ENCODE measurements at places on chromosomes 2 and 18.

- peak; percentile 89 for DNase-seq
Observed at GRCh38 chr18:62201870-62202269, 14.8 kb downstream of the RELCH start.

DNA sequence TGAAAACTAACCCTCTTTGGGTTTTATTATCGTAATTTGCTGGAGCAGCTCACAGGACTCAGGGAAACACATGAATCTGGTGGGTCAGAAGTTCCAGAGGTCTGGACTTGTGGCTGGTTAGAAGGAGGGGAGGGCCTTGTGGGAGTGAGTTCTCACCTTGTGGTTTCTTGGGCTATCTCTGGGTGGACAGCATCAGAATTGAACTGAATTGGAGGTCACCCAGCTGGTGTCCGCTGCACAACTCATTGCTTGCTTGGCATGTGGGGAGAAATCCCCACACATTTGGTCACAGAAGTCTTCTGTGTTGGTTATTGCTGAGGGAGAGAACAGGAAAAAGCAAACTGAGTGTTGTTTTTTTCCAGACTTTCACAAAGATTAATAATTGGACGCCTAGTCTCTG is 27.5 kb downstream of the ZNF892 start:
- no peak for DNase-seq

DNA sequence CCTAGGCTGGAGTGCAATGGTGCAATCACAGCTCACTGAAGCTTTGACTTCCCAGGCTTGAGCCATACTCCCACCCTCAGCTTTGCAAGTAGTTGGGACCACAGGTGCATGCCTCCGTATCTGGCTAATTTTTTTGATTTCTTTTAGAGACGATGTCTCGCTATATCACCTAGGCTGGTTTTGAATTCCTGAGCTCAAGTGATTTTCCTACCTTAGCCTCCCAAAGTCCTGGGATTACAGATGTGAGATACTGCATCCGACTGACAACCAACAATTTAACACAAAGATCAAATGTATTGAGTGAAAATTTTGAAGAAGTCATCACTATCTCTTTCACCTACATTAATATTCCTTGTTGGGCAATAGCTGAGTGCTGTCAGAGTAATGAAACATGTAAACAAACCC is 181.6 kb downstream of the MYCN start:
- DNase-seq: no peak

DNA sequence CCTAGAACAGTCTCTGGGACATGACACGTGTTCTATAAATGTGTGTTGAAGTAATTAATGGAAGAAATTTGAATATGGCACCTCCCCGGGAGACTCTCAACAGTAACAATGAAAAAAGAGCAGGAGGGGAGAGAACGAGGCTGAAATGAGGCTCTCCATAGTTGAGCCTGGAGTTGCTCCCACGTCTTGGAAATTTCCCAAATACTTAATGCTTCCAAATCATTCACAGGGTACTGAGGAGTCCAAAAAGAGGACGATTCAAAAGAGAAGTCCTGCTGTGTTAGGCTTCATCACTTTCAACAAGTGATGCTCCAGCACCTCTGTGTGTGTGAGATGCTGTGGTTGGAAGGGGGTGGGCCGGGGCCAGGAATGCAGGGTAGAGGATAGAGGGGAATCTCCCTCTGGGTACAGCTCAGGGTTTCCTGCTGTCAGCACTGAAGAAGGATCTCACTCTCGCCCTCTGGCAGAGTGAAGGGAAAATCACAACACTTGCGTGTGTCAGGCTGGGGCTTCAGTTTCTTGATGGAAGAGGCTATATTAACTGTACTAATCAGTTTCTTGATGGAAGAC is 18.1 kb upstream of the ZNF407 start:
- DNase-seq: no peak

- DNase-seq: no peak
Observed at GRCh38 chr2:105754994-105755393, 10.3 kb downstream of the NCK2 start.

GRCh38 chr2:172777431-172777830 is 41.8 kb downstream of the RAPGEF4 start:
- DNase-seq: no peak

- DNase-seq: no peak
Observed at GRCh38 chr2:69145204-69145603, 132.2 kb downstream of the ANTXR1 start.

DNA sequence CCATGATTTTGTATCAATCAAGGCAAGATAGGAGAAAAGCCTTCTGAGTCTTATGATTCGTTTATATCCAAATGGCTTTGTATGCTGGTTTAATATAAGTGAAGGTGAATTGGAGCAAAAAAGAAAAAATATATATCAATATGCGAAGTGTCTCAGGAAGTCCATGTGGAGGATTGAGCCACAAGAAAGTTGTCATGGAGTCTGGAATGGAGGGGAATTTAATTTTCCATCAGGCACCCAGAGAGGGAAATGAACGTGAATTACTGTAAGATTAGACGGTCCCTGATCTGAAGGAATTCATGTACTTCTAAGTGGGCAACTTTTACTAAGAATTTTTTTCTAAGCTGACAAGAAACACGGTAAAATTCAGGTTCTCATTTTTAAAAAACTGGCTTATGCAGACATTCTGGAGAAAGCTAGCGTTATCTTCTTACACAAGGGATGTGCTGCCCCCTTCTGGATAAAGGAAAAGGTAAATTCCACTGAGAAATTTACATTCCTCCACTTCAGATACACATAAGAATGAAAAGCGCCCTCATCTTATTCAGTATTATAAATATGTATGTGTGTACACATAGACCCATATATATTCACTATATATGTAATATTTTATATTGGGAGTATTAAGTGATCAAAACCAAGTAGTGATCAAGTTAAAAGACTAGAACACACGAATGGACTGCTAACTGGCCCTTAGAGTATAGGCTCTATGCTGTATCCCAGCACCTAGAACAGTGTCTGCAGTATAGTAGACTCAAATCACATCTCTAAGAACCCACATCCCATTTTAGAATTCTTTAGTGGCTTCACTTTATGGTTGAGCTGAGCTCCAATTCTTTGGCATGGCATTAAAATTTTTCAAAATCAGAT is 289.0 kb upstream of the TFPI start:
- peak; percentile 75 for DNase-seq

GRCh38 chr2:38182492-38183003 is 106.6 kb upstream of the CYP1B1 start:
- no peak for DNase-seq

- DNase-seq: peak; percentile 31
Observed at GRCh38 chr18:55038162-55038561, 78.9 kb upstream of the CCDC68 start.

DNA sequence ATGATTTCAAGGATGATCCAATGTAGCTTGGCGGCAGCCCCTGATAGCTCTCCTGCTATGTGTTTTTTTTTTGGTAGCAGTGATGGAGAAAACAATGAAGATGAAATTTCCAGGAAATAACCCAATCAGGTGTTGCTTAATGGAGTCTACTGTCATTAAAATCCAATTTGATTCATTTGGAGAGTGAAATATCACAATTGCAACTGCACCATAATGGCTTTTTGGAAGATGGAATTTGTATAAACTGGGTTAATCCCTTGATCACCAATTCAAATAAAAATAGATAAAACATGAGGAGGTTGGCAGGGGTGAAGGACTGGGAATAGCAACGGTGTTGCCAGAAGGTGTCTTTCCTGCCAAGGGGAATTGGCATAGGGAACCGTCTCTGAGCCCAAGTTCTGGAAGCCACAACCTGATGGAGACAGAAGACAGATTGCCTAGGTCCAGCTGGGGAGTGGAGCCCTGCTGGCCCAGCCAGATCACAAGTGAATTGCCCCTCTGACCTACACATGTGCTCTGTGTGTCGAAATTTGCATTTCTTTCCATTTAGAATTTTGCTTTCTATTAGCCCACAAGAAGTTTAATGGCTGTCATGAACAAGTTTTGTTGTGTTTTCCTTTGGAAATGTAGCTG is 170.3 kb upstream of the SPRED2 start:
- DNase-seq: no peak

DNA sequence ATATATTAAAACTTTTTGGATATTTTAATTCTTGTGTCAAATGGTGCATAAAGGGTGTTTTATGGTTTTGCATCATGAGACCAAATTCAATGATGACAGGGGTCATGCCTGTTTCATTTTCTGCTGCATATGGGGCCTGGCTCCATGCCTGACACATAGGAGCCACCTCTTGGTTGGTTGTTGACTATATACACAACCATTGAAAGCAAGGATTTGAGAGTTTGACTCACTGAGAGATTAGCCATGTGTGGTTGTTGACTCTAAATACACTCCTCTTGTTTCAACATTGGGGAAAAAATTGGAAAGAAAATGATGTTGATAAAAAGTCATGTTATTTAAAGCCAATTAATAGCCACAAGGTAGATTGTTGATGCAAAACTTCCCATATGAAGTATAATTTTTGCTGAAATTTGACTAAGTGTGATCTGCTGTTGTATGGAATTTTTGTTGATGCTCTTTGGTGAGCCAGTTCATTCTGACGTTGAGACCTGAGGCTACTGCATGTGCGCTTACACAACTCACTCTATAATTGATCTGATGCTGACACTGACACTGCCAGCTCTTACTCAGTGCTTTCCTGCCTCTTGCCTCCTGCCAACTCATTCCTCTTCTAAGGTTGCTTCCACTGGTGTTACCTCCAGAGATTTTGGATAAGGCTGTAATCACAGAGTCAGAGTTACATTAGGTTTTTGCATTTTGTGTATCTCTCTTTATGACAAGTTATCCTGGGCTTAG is 446.2 kb upstream of the SLC14A2 start:
- DNase-seq: peak; percentile 94

- peak; percentile 82 for DNase-seq
Observed at GRCh38 chr2:151357359-151357758, at the start of gene TNFAIP6. TSS of gene TNFAIP6 (plus strand) at chr2:151357592. CDS start at chr2:151357667, 75 bp downstream.

DNA sequence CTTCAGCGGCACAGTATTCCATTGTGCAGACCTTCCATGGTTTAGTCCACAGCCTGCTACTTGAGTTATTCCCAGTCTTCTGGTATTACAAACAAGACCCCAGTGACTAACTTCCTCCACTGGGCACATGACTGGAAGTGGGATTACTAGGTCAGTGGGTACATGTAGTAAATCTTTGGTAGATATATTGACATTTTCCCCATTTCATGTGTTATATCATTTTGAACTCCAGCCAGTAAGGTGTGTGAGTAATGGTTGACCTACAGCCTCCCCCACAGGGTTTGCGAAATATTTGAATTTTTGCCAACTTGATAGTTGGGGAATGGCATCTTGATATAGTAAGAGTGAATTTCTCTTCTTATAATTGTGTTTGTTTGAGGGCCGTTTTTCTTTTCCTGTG is 58.8 kb downstream of the RNF144A start:
- peak; percentile 32 for DNase-seq

GRCh38 chr2:194697439-194697838 is 959.6 kb upstream of the SLC39A10 start:
- DNase-seq: no peak

DNA sequence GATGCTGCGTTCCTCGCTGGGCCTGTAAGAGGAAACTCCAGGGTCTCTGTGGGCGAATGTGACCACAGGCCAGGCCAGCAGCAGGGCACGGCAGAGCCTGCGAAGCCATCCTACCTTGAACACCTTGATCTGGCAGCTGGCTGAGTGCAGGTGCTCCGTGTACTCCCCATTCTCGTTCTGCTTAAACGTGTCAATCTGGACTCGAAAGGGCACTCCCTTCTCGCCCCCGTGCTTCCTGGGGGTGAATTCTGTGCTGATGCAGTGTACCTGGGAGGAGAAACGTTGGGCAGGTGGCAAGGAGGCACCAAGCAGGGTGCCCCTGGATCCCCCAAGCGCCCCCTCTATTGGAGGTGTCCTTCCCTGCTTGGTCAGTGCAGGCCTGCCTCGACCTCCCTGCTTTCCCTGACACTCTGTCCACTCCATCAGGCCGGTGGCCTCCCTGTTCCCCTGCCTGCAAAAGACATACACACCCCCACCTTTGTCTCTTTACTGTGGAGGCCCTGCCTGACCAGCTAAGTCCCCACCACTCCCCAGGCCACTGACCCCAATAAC is 38.2 kb downstream of the TFCP2L1 start:
- no peak for DNase-seq

DNA sequence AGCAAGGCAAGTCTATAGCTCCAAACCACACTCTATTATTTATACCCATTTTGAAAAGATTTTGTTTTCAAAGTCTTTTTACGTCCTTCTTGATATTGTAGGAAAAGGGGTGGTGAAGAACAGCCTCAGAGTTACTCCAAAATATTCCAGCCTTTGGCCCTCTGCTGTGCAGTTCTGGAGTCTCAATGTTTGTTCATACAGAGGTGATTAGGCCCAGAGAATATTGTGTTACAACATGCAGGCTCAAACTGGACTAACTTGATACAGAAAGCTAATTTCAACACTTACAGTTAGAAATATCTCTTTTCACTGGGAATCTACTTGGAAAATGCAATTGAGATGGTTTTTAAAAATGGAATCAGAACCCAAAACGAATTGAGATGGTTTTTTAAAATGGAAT is 40.4 kb upstream of the SLC25A52 start:
- DNase-seq: peak; percentile 63

DNA sequence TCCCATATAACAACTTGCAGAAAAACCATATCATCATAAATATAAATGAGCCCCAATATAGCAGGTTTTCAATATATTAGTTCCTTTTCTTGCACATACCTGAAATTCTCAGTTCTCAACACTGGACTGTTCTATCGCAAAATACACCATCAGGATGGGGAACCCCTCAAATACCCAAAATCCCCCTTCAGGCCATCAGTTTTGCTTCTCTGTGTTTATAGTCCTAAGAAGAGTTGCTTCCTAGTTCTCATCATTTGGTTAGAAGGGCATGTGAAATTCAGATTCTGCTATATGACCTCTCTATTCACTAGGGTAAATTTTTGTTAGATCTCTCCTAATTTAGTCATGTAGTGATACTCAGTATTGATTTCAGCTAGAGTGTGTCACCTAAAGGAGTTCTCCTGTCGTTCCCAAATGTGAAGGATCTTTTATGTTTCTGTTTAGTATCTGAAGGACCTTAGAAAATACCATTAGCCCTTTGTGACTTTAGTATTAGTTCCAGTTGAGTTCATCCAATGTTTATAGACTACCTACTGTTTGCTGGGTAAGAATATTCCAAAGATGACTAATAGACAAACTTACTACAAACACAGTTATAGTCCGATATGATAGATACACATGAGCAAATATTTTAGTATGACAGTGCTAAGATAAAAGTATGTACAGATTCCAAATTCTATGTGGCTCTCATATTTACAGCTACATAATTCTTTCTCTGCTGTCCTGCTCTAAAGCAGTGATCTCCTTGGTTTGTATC is 115.8 kb downstream of the TTC27 start:
- no peak for DNase-seq

Data from epithelial cell of esophagus (primary cell).